Fibroblast of villous mesenchyme (primary cell): ENCODE measurements at places on chromosomes 6 and 20. TPM values are rescaled to one million over a fixed set of nuclear protein-coding genes. Genes with fewer than 3 reads are reported as not detected.

DNA sequence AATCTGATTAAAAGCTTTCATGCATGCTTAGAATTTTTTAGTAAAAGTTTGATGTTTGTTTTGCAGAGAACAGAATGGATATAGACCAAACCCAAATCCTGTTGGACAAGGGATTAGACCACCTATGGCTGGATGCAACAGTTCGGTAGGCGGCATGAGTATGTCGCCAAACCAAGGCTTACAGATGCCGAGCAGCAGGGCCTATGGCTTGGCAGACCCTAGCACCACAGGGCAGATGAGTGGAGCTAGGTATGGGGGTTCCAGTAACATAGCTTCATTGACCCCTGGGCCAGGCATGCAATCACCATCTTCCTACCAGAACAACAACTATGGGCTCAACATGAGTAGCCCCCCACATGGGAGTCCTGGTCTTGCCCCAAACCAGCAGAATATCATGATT is 133.6 kb downstream of the NCOA3 start:
- DNase-seq: no peak

GRCh38 chr6:133235221-133235620 is 5.9 kb upstream of the EYA4 start:
- DNase-seq: no peak

- DNase-seq: no peak
Measured at GRCh38 chr6:16667509-16667908, 93.8 kb downstream of the ATXN1 start.

DNA sequence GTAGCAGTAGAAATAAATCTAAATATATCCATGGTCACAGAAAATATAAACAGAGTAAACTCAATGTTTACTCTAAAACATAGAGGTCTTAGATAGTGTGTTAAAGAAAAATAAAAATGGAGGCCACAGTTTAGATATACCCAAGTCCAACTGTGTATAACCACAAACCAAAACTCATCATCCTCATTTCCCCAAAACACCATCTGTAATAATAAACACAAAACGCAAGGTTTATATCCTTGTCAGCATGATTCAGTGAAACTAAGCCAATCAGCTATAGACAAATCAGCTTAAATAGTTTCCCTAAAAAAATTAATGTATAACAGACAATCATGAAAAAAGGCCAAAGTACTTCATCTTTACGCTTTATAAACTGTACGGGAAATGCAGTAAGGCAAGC is 2.7 kb upstream of the HACE1 start:
- peak; percentile 82 for DNase-seq

- no peak for DNase-seq
Measured at GRCh38 chr6:166931426-166931970, 24.9 kb downstream of the RNASET2 start.

DNA sequence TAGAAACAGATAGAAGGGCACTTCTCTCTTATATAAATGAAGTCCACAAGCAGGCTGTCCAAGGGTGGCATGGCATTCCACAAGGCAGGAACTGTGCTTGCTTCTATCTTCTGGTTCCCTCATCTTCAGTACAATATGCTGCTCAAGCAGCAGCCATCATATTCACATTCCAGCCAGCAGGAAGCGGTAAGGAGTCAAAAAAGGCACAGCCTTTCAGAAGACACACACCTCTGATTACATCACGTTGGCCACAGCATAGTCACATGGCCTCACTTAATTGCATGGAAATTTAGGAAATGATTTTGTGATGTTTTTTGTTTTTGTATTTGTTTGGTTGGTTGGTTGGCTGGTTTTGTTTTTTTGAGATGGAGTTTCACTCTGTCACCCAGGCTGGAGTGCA is 19.0 kb downstream of the REM1 start:
- DNase-seq: peak; percentile 58

GRCh38 chr6:27293436-27294098 is 18.5 kb downstream of the POM121L2 start:
- DNase-seq: peak; percentile 45

DNA sequence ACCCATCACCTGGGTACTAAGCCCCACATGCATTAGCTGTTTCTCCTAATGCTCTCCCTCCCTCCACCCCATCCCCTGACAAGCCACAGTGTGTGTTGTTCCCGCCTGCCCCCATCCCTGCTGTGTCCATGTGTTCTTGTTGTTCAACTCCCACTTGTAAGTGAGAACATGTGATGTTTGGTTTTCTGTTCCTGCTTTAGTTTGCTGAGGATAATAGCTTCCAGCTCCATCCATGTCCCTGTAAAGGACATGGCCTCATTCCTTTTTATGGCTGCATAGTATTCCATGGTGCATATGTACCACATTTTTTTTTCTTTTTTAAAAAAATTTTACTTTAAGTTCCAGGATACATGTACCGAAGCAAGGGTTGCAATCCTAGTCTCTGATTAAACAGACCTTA is 76.7 kb downstream of the RNF217 start:
- no peak for DNase-seq

DNA sequence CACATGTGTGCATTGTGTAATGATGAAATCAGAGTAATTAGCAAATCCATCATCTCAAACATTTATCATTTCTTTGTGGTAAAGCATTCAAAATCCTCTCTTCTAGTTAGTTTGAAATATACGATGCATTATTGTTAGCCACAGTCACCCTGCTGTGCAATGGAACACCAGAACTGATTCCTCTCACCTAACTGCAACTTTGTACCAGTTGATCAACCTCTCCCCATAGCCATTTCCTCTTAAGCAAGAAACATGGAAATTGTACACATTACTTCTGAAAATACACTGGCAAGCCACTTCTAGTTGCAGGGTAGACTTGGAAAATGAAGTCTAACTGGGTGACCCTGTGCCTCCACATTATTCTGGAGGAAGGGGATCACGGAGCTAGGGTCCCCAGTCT is 58.1 kb upstream of the ESR1 start:
- DNase-seq: no peak

DNA sequence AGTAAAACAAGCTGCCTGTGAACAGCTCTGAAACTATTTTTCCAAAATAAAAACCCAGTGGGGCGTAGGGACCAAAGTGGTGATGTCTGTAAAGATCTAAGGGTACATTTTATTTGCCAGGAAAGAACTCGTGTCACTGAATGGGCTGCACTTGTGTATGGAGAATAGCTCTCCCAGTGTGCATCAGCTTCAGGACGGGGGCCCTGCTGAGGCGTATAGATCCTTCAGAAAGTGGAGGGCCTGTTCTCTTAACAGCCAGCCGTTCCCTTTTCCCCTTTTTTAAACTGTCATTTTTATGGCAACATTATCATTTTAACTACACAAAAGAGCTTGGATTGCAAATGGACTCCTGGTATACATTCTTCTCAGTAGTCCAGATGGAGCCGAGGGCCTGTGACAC is 137.3 kb downstream of the TMEM242 start:
- DNase-seq: no peak

- DNase-seq: no peak
Measured at GRCh38 chr6:15444881-15445280, 199.0 kb downstream of the JARID2 start.

DNA sequence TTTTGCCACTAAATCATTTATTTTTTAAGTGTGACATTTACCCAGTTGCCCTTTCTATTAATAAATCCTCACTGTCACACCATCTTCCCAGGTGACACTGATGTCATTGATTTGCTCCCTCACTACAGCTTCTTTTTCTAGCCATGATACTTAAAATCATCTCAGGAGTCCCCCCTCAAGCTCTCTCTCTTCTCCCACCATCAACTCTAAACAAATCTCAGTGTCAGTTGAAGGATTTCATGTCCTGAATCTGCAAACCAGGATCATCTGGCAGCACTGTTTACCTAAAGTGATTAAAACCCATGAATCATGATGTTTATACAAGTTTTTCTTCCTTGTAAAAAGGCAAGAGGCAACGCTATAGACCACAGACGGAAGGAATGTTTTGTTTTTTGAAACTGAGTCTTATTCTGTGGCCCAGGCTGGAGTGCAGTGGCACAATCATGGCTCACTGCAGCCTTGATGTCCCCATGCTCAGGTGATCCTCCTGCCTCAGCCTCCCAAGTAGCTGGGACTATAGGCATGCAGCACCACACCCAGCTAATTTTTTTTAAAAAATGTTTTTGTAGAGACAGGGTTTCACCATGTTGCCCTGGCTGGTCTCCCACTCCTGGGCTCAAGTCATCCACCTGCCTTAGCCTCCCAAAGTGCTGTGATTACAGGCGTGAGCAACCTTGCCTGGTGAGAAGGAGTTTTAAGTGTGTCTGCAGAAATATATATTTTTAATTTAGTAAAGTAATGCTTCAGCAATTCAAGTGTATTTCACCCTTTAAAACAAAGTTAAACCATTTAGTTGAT is 30.1 kb upstream of the SH3BGRL2 start:
- peak; percentile 90 for DNase-seq

GRCh38 chr20:19285436-19285835 is 73.0 kb downstream of the SLC24A3 start:
- DNase-seq: no peak

DNA sequence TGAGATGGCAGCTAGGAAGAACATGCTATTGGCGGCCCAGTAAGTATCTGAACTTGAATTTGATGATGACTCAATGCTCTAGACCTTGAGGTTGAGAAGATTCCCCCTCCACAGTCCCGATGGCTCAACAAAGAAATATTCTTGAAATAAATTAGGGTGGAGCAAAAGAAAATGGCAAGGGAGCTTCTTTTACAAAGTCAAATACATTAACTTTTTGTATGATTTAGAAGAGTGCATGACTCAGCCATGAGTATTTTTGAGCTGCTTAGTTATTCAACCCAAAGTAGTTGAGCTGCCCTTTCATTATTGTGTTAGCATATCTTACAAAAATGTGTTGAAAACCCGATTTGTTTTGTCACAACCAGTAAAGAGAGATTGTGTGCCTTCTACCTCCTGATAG is 7.6 kb downstream of the TFAP2C start:
- DNase-seq: peak; percentile 45

DNA sequence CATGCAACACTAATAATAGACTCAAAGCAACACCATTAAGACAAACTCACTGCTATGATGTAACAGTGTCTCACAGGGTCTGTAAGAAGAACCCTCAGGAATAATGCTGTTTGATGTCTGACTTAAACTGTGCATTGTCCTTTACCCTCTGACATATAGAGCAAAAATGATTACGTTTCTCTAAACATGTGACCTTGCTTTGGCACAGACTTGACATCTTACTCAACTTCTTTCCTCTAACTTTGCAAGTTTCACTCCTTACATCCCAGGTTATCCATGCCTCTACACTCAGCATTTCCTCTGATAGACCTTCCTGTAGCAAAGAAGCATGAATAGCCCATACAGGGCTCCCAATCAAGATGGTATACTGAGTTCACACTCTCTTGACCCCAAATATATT is 252.7 kb downstream of the UST start:
- no peak for DNase-seq

- DNase-seq: no peak
Measured at GRCh38 chr20:13717631-13718044, 67.1 kb downstream of the ESF1 start.

GRCh38 chr6:130138116-130138908 is 84.4 kb downstream of the SAMD3 start:
- no peak for DNase-seq

DNA sequence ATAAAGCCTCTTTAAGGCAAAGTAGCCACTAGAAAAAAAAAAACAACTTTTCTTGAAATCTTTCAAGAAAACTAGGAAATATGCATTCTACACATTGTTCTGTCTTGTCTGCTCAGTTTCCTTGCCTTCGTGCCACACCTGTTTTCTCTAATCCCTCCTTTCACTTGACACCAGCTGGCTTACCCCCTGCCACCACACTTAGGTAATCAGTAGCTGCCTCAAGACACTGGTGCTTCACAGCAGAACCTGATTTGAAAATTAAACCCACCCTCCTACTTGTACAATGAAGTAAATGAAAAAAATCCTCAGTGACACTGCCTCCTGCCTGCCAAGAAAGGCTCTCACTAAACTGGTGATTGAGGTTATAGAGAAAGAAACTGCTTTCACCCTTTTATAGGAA is 45.8 kb upstream of the SCML4 start:
- no peak for DNase-seq

DNA sequence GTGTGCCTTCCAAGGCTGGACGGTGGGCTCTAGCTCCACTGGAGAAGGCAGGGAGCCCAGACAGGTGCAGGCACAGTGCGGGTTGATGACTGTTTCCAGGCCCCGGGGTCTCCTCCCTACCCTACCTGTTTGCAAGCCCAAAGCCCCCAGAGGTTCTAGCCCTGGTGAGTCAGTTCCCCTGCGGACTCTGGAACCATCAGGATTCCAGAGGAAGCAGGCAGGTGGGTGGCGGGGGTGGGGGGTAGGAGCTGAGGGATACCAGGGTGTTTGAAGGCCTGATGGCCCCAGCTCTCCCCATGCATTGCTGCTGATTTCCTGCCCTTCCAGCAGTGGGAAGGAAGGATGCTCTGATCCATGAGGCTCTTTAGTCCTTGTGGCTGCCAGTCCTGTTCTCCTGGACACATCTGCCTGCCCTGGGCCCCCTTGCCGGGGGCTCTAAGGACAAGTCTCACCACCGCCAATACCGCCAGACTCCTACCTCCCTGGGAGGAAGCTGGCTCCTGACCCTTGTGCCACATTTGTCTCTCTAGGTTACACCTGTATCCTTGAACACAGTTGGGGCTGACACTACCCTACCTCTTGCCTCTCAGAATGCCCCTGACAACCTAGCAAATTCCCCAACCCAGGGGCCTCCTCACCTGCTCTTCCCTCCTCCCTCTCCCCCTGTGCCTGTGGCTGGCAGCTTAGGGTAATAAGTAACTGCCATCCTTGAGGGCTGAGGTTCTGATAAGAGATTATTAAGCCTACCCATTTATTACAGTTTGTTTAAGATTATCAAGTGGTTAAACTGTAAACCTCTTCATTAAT is 21.7 kb downstream of the KCNK5 start:
- no peak for DNase-seq

DNA sequence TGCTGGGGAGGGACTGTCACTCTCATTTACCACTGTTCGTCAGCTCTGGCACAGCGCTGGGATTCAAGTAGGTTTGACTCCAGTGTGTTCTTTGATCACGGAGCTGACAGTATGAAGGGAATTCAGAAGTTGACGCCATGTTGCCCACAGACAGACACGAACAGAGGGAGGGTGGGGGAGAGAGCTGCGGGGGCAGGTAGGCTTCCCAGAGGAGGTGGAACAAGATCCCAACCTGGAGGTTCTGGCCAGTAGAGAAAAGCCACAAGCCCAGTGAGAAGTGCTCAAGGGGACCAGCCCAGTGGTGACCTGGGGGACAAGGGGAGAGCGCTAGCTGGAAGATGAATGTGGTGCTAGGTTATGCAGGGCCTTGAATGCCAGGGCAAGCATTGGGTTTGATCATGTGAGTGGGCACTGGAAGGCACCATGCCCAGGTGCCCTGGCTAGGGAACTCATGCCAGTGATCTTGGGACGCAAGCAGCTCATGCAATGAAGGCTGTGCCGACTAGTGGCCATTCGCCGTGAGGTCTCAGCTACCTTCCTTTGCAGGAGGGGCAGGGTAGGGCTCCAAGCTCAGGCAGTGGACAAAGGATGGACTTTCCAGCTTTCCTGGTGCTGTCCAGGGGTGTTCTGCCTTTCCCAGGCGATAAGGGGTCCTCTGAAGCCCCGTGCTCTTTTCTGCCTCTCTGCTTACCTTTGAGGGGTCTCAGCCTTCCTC is 50.4 kb upstream of the APCDD1L start:
- no peak for DNase-seq

GRCh38 chr6:157594292-157594691 is 213.3 kb downstream of the ZDHHC14 start:
- no peak for DNase-seq

Gene FAM83B
- total RNA-seq: 0.43 TPM in 1 of 2 replicates, not detected in the other

Gene KCNG1
- 3.0 and 22.9 TPM in 2 replicates for total RNA-seq

Gene STX11
- 0.97 and 2.2 TPM in 2 replicates for total RNA-seq

Gene FKBP1A
- total RNA-seq: 120 and 172 TPM in 2 replicates

Gene CGA
- 0.32 TPM in 1 of 2 replicates, not detected in the other for total RNA-seq

Gene RIPOR3
- total RNA-seq: 28.1 and 29.3 TPM in 2 replicates

Gene FOXA2
- total RNA-seq: under 0.01 TPM in 1 of 2 replicates, not detected in the other

Gene CLPSL1
- total RNA-seq: not detected in 2 replicates

Gene MEI4
- total RNA-seq: under 0.01 TPM in 1 of 2 replicates, not detected in the other

Gene BPIFB3
- total RNA-seq: not detected in 2 replicates

Gene STX7
- 16.8 and 27.2 TPM in 2 replicates for total RNA-seq

Gene HLA-DQA2
- not detected in 2 replicates for total RNA-seq
